ENCODE measurements at places on chromosomes 4 and X.

GRCh38 chr4:3666263-3666662 lies 99.9 kb upstream of the ADRA2C start:
- no peak for DNase-seq

GRCh38 chrX:153510383-153510782 lies 7.1 kb upstream of the ATP2B3 start:
- no peak for DNase-seq

- DNase-seq = no peak
Measured at GRCh38 chr4:169612871-169613859, 782 bp upstream of the NEK1 start.

DNA sequence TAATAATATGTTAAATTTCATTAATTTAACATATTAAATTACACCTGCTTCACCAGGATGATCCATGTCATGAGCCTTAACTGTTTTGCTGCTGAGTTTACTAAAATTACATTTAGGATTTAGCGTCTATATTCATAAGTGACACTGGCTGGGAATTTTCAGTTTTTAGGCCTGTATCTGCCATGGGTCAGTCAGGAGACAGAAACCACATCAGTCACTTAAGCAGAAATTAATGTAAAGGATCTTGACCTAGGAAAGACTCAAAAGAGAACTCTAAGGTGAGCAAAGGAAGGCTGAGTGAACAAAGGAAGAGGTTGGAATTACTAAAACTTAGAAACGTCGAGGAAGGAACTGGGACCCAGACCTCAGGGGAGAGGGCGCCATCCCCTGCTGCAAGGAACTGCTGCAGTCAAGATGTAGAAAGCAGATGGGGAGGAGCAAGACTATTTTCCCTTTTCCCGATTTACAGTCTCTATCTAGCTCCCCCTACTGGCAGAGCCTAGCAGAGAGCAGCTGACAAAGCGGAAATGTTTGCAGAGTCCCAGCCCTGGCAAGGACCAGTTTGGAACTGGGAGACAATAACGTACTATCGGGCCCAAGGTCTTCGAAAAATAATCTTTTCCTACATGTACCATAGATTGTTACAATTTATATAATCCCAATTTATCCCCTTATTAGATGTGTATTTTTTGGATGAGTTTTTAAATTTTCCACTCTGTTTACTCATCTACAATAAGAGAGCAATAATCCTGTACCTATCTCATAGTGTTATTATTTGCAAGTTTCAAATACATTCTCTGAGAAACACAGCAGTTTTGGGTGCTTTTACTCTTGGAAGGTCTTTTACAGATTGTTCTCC lies 22.6 kb upstream of the RBBP7 start:
- no peak for DNase-seq

DNA sequence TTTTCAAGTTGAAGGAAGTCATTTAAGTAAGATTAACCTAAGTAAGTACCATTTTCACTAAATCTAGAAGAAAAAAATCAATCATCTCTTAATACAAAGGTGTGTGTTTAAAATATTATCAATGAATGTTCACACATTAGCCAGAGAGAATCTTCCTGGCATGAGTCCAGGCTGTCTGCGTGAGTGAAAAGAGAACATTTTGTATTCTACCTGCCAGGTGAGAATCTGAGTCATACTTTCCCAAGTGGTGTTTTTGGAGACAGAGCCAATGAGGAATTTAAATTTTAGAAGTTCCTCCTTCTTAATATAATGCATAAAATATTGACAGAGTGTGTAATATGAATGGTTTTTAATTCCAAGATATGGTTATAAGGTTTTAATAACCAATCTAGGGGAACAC lies 371.8 kb upstream of the NR3C2 start:
- DNase-seq = no peak

DNA sequence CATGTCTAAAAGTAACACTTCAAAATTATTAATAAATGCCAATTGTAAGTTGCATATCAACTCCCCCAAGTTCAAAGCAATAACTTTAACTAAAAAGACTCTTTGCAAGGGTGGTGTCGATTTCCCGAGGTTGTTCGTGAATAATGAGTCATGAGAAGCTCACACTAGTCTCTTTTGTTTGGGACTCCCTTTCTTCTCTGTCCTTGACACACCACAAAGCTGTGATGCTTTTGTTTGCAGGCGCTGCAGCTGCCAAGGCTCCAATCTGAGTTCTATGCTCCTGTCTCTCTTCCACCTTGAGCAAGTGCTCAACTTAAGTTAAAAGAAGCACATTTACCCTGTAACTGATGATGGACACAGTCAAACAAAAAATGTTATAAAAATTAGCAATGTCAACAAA lies 65.9 kb downstream of the FAT1 start:
- DNase-seq = no peak

- no peak for DNase-seq
Measured at GRCh38 chr4:101367201-101367600, 19.9 kb upstream of the PPP3CA start.

DNA sequence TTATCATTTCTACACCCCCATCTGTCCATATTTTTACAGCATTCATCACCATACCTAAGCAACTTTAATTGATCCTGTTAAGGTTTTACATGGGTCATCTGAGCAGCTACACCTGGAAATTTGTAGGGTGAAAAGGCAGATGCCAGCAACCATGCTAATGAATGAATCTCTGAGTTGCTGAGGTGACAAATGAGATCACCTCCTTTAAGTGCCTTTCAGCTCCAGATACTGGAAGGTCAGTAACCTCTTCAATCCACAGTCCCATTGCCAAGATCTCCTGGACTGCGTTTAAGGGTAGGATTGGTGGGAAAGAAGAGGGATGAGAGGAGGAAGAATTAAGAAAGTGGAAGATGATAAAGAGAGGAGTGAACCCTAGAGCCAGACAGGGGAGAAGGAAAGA lies 8.5 kb upstream of the BMP3 start:
- no peak for DNase-seq

DNA sequence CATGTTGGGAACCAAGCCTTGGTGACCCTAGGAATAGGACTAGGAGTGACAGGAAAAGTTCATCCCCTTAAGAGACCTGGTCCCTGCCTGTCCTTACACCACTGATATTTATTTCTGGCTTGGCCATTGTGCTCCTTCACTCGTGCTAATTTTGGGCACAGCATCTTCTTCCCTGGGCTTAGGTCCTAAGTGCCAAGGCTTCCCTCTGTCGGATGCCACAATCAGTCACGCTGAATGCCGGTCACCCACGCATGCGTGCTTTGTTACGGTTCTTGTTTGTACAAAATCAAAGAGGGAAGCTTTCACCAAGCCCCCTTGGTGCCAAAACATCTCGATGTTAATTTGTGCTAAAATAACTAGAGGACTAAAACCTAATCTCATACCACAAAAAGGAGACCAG lies 17.4 kb upstream of the MAP3K15 start:
- no peak for DNase-seq

GRCh38 chr4:1021386-1022050 lies 10.1 kb downstream of the FGFRL1 start:
- DNase-seq = no peak

DNA sequence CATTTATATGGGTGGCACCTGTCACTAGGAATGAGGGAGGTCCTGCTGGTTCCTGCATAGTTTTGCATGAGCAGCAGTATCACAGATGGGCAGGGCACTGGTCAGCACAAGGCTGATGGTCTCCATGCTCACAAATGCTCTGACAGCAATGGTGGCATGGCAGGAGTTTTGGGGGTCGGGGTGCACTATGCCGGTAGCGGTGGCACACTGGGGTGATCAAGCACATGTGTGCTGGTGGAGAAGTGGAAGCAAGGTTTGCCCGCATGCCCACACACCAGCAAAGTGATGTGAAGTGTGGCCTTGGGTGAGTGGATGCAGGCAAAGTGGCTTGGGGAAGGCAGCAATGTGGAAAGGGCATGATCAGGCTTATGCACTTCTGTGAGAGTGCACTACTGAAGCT lies 60.5 kb upstream of the MAGEE1 start:
- no peak for DNase-seq

DNA sequence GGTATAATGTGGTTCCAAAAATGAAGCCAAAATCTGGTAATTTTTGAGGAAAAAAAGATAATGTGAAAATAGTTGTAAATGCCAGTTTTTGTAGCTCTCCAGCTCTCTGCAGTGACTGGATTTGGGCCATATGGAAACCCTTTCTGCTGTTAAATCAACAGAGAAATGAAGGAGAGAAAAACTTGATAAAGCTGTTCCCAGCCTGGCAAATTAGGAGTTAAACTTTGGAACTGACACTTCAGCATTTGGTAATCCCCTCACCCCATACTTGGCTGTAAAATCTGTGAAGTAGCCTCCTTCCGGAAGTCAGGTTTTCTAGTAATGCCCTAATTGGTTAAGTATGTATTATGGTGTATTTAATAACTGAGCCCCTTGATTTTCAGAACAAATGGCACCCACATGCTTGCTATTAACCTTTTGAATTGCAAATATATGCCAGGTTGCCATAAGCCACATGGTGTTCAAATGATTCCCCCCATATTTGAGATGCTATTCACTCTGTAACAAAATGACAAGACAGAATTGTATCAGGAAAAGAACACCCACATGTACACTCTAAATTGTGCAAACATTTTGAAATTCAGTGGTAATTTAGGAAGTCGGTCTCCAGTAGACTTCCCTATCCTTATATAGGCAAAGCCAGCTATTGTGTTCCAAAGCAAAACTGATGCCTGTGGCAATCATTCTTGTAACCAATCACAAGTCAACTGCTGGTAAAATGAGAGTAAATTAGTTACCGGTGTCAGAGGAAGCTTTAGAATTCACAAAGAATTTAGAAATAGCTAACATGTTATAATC lies 96.3 kb upstream of the ADAMTS3 start:
- no peak for DNase-seq

GRCh38 chrX:150587585-150588503 lies 19.4 kb downstream of the MTM1 start:
- no peak for DNase-seq

- DNase-seq = no peak
Measured at GRCh38 chr4:7241597-7242125, 49.3 kb downstream of the SORCS2 start.

- DNase-seq = no peak
Measured at GRCh38 chr4:148344941-148345340, 97.3 kb downstream of the NR3C2 start.
